Cardiac septum (tissue), 1 donor: ENCODE measurements at places on chromosomes 2 and 18. TPM values are rescaled to one million over a fixed set of nuclear protein-coding genes. Genes with fewer than 3 reads are reported as not detected.

DNA sequence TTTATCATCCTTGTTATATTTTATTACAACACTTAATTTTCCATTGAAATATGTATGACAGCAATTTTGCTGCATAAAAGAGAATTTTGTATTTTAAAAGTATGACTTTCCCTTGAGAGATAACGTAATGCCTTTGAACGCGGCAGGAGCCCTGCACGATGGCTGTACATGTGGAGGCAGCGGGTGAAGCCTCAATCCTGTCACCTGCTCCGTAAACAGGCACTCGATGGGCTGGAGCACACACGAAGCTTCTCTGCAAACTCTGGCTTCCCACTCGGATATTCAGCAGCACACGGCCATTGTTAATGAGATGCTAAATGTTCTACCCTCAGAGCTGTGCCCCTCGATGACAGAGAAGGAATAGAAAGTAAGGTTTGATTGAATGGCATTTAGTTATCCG is 184.4 kb downstream of the RTP5 start:
- DNase-seq: no peak

Gene GALNT14
- 0.48 TPM for total RNA-seq

- no peak for DNase-seq
These were observed 96.8 kb downstream of the POLE4 start for GRCh38 chr2:75055142-75055819.

Gene PLEKHH2
- total RNA-seq: 5.2 TPM

Gene XDH
- not detected for total RNA-seq

- DNase-seq: no peak
These were observed 313.2 kb upstream of the ETAA1 start for GRCh38 chr2:67083951-67084350.

DNA sequence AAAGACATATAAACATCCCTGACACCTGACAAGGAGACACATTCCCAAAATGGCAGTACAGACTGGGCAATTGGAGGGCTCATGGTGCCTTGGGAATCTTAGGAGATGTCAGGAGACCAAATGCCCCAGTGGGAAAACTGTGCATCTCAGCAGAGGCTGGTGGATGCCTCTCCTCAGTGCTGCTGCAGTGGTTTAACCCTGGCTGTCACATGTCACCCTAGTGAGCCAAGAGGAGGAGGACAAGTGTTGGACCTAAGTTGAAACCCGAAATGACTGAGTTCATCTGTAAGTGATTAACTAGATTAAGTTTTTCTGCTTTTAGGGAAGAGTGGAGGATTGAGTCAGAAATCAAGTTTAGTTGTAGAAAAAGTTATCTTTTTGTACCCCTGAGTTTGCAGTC is 5.2 kb upstream of the NAGK start:
- DNase-seq: no peak

DNA sequence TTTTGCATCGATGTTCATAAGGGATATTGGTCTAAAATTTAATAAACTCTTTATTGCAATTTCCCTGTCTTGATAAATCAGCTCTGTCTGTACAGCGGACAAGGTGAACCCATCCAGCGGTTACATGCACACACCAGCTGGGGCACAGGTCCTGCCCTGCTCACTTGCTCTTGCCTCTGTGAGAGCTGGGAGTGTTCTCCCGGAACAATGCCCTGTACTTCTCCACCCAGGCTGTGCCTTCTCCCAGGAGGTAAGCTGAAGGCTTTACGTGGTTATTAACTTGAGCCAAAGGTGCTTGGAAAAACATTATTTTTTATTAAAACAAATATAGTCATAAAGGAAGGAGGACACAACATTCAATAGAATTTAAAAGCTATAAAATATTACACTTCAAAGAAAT is 117.6 kb downstream of the ALPK2 start:
- no peak for DNase-seq

Gene KCNS3
- 3.7 TPM for total RNA-seq

DNA sequence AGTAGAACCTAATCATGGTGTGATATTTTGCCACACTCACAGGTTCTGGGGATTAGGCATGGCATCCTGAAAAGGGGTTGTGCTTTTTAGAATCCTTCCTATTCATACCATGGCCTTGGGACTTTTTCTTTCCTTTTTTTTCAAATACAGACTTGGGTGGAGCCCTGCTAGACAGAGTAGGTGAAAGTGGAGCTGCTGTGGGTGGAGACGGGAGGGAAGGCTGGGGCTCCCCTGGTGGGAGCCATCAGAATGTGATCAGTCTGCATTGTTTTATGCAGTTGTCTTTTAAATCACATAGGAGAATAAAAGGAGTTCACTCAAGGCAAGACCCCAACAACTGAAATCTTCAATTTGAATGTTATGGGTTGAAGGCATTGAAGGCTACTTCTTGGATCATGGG is 130.2 kb downstream of the VAPA start:
- DNase-seq: no peak

Gene TRPM8
- 0.73 TPM for total RNA-seq

GRCh38 chr2:168858146-168858545 is 32.1 kb downstream of the SPC25 start:
- no peak for DNase-seq

DNA sequence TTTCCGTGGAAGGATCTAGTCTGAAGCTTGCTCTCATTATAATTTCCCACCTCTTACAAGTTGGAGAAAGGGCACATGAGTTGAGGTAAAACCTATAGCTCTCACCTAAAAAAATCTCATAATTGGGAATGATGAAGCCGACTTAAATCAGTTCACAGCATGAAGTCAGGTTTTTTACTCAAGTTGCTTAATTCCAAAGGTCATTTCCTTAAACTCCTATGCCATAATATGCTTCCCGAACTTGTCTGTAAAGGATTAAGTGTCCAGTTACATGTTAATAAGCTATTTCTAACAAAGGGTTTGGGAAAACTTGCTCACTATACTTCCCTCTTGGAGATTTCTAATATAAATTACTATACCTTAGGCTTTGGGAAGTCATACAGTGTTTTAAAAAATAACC is 481.2 kb downstream of the NUP35 start:
- no peak for DNase-seq

DNA sequence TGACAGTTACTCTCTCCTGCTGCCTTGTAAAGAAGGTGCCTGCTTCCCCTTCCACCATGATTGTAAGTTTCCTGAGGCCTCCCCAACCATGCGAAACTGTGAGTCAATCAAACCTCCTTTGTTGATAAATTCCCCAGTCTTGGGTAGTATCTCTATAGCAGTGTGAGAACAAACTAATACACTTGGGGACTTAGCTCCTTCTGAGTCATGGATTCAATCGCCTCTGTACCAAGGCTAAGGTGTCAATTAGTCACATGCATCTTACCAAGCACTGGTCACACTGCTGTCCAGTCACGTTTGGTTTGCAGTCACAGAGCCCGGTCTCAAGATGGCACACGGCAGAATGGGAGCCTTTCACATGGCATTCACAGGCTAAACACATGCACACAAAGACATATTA is 100.6 kb downstream of the LAMA1 start:
- no peak for DNase-seq

GRCh38 chr2:10538224-10538894 is 90.2 kb upstream of the ODC1 start:
- no peak for DNase-seq

GRCh38 chr2:40129725-40130124 is 322.2 kb downstream of the SLC8A1 start:
- DNase-seq: peak; percentile 79

GRCh38 chr2:59342166-59342565 is 1101.0 kb upstream of the FANCL start:
- no peak for DNase-seq

Gene ARHGEF4
- 3.9 TPM for total RNA-seq

DNA sequence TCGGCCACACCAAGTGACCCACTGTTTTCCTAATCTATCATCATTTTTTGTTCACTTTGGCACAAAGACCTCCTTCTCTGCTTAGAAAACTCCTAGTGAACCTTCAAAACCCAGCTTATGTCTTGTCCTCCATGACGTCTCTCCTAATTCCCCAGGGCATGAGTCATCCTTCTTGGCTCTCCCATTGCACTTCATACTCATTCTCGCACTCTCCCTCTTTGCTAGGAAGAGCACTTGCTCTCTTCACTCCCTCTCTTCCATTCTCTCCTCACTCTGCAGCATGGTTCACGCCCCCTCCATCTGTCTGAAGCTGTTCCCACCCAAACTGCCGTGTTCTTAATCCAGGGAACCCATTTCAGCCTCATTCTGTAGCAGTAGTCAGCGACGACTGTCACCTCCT is 103.9 kb downstream of the MRO start:
- DNase-seq: no peak

Gene EPB41L3
- 14.0 TPM for total RNA-seq

GRCh38 chr18:68721681-68722583 is 7.0 kb upstream of the TMX3 start:
- no peak for DNase-seq

- DNase-seq: no peak
These were observed 42.4 kb upstream of the RPE start for GRCh38 chr2:209960045-209960444.

DNA sequence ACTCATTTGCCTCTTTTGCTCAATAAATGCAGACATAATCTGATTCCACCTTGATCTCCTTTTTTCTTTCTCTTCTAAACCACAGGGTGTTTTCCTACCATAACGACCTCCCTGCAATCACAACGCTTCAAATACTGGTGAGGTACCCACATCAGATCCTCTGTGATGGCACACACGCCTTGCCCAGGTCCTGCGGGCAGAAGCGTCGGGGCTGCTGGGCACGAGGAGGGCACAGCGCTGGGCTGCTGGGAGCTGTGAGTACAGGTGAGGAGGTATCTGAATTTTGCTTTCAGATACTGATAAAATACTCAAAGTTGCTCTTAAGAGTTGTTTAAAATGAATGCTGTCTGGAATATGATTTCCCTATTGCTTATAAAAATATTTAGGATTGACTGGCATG is 186.1 kb upstream of the PXDN start:
- DNase-seq: no peak

Gene TTN
- 4,176 TPM for total RNA-seq

Gene WIPF1
- total RNA-seq: 20.9 TPM

DNA sequence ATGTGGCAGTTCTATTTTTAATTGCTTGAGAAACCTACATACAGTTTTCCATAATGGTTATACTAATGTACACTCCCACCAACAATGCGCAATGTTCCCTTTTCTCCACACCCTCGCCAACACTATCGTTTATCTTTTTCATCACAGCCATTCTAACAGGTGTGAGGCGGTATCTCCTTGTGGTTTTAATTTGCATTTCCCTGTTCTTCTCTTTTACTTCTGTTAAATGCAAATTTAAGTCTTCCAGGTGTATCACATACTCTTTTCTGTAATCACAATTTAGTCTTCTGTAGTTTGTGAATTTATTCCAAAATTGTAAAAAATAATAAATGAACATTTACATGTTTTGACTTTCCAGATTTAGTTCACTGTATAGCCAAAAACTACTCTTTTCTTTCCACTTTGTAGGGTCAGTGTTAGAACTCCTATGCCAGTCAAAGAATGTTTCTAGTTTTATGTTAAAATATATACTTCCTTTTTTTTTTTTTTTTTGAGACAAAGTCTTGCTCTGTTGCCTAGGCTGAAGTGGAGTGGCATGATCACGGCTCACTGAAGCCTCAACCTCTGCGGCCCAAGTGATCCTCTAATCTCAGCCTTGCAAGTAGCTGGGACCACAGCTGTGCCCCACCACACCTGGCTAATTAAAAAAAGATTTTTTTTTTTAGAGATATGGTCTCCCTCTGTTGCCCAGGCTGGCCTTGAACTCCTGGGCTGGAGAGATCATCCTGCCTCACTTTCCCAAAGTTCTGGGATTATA is 15.4 kb upstream of the ACYP2 start:
- no peak for DNase-seq

Gene MTERF4
- total RNA-seq: 21.0 TPM

GRCh38 chr2:181673173-181673572 is 7.1 kb downstream of the NEUROD1 start:
- DNase-seq: no peak

DNA sequence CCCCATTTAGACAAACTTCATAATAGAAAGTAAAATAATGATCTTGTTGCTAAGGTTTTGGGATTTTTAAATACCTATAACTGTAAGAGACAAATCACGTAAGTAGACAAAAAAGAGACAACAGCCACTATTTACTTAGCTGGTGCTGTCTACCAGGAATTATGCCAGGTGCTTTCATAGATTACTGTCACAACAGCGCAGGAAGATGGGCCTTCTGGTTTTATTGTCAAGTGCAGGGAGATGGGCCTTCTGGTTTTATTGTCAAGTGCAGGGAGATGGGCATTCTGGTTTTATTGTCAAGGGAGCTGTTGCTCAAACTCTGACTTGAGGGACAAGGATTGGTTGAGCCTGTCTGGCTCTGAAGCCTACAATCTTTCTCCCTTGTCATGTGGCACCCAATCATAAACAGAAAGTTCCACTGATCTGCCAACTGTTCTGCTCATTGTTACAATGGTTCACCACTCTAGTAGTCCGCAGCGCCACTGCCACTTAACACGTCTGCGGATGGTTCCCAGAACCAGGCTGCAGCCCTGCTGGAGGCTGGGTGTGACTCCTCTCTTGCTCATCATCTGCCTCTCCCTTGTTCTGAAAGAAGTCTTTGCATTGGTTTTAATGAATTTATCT is 95.0 kb downstream of the RNF144A start:
- DNase-seq: no peak

Gene CCBE1
- 0.05 TPM for total RNA-seq

GRCh38 chr2:105143467-105144151 is 97.9 kb upstream of the GPR45 start:
- DNase-seq: no peak

Gene IL36A
- total RNA-seq: not detected

Gene OBSL1
- total RNA-seq: 199 TPM

Gene PTGR3
- 33.7 TPM for total RNA-seq

DNA sequence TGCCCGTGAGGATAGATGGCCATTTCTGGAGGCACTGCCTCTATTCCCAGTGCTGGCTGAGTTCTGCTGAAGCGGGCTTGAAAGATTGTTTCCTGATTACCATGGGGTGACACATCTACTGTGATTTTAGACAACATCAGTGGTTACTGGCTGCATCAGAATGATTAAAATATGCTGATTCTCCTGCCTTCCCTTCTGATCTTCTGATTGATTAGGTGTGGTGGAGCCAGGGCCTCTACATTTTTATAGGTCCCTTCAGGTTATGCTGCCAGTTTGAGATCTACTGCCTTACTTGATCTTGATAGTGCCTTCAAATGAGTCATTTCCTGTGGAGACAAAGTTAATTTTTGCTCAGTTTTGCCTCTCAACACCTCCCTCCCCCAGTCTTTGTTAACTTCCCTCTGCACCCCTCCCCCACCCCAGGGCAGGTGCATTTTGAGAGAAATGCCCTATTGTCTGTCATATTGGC is 31.6 kb upstream of the SNORC start:
- DNase-seq: no peak

- DNase-seq: no peak
These were observed 67.9 kb downstream of the LOXHD1 start for GRCh38 chr18:46588971-46589660.

Gene DSG4
- total RNA-seq: not detected

Gene EDAR
- not detected for total RNA-seq

Gene LOXHD1
- total RNA-seq: 0.48 TPM

Gene ZNF396
- 1.0 TPM for total RNA-seq
